Pulmonary artery endothelial cell (primary cell): ENCODE measurements at places on chromosomes 13 and 19.

- DNase-seq = no peak
Observed at GRCh38 chr13:36848199-36848982, 29.4 kb downstream of the RFXAP start.

- DNase-seq = no peak
Observed at GRCh38 chr13:20270163-20270865, 38.2 kb upstream of the GJB6 start.

DNA sequence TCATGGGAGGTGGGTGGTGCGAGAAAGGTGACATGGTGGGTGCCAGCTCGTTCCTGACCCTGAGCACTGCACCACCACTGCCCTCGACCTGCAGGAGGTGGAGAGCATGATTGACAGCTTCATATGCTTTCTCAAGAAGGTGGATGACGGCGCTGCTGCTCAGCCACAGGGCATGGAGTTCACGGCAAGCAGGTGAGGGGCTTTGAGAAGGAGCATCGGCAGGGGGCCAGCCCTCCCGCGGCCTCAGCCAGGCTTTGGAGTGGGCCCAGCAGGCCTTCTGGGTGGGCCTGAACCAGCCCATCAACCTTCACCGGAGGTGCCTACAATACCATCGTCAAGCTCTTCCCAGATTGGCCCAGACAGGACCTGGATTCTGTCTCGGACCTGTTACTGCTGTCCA, 18.9 kb upstream of the ZNF14 start:
- DNase-seq = no peak

DNA sequence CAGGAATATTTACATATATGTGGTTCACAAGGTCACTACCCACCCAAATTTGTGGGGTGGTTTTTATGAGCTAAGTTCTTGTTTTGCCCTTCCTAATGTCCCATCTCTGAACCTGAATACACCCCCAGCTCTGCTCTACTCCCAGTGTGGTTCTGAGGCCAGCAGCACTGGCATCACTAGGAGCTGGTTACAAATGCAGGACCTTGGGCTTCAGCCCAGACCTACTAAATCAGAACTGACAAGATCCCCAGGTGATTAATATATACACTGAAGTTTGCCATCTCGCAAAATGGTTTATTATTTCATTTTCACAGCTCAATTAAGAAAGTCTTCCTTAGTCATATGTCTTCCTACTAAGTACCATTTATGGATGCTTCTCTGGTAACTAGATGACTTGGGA, 67.9 kb downstream of the FOXO1 start:
- DNase-seq = no peak
